Stimulated activated CD4-positive, alpha-beta T cell treated with anti-CD3 and anti-CD28 coated beads, Interleukin-1b, Interleukin-23, amount 100 ng/mL, for 1 hour (primary cell): ENCODE measurements at places on chromosomes 6 and 20.

GRCh38 chr6:165843568-165844113, 180.6 kb upstream of the PDE10A start:
- no peak for DNase-seq

DNA sequence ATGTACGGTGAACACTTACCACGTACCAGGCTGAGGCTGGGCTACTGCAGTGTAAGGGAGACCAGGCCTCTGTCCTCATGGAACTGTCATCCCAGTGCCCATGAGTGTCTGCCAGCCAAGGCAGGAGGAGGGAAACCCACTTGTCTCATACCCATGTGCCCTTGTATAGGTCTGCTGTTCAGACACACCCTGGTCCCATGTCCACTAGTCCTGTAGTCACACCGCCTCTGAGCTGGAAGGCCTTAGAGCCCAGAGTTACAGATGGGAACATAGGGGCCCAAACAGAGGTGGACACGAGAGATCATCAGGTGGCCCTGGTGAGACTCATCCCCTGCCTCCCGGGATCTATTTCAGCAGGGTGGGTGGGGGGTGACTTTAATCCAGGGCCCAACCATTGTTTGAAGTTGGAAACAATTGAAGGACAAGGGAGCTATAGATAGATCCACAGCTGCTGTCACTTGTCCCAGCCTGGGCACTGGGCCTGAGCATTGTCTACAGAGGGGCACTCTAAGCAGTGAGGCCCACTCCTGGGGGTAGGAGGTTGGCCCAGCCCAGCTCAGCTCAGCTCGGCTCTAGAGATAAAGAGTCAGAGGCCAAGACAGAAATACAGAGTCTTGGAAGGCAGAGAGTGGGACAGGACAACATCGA, 14.6 kb downstream of the MYH7B start:
- DNase-seq = no peak

- no peak for DNase-seq
Observed at GRCh38 chr6:28900577-28901256, 23.1 kb downstream of the TRIM27 start.

GRCh38 chr6:167858842-167859664, 32.3 kb downstream of the AFDN start:
- DNase-seq = no peak

DNA sequence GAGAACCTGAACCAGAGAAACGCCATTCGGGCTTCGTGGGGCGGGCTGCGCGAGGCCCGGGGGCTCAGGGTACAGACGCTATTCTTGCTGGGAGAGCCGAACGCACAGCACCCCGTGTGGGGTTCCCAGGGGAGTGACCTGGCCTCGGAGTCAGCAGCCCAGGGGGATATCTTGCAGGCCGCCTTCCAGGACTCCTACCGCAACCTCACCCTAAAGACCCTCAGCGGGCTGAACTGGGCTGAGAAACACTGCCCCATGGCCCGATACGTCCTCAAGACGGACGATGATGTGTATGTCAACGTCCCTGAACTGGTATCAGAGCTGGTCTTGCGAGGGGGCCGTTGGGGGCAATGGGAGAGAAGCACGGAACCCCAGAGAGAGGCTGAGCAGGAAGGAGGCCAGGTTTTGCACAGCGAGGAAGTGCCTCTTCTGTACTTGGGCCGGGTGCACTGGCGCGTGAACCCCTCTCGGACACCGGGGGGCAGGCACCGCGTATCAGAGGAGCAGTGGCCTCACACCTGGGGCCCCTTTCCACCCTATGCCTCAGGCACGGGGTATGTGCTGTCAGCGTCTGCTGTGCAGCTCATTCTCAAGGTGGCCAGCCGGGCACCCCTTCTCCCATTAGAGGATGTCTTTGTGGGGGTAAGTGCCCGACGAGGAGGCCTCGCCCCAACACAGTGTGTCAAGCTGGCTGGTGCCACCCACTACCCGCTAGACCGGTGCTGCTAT, 904 bp downstream of the B3GALT4 start:
- DNase-seq = no peak

GRCh38 chr20:47125508-47125757, 230.8 kb downstream of the EYA2 start:
- DNase-seq = no peak
